Effector memory CD4-positive, alpha-beta T cell (primary cell): ENCODE measurements at places on chromosomes 7 and 10.

DNA sequence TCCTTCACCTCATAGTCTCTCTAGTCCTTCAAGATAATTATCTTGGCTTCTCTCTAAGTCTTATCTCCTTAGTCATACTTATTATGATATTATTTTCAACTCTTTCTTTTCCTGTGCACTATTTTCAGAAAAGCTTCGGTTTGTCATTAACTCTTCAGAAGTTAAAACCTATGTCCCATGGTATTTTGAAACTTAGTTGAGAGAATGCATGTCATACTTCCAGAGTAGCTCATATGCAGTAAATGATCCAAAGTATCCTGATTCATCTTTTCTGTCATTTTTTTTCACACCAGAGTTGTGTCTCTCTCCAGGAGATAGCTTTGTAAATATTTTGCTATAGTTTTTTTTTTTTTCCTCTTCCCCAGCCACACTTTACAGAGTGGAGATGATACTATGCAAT is 1008.6 kb downstream of the NRG3 start:
- no peak for DNase-seq

- DNase-seq = no peak
These were observed 46.4 kb downstream of the MYPN start for GRCh38 chr10:68155615-68156210.

DNA sequence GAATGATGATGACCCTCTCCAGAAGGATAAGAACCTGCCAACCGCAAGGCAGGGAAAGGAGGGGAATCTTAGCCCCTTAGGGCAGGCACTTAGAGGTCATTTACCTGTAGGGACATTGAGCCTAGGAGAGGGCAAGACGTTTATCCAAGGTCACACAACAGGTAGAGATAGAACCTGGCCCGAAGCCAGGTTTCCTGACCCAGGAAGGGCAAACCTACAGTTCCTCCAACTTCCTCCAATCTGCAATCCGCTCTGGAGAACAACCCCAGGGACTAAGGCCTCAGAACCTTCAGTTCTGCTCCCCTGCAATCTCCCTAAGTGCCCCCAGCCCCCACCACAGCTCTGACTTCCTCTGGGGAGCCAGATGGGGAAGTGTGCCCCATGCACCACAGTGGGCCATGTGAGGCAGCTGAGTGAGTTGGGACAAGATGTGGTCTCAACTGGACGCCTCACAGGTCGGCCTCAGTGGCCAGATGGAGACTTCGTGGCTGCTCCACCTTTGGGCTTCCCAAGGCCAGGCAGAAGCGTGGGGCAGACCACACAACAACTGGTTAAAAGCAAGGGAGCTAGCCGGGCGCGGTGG is 1.4 kb upstream of the PSAP start:
- DNase-seq = no peak

GRCh38 chr10:4514445-4515108 is 311.4 kb upstream of the AKR1E2 start:
- no peak for DNase-seq

- no peak for DNase-seq
These were observed 8.3 kb upstream of the PIP4K2A start for GRCh38 chr10:22722626-22723169.

DNA sequence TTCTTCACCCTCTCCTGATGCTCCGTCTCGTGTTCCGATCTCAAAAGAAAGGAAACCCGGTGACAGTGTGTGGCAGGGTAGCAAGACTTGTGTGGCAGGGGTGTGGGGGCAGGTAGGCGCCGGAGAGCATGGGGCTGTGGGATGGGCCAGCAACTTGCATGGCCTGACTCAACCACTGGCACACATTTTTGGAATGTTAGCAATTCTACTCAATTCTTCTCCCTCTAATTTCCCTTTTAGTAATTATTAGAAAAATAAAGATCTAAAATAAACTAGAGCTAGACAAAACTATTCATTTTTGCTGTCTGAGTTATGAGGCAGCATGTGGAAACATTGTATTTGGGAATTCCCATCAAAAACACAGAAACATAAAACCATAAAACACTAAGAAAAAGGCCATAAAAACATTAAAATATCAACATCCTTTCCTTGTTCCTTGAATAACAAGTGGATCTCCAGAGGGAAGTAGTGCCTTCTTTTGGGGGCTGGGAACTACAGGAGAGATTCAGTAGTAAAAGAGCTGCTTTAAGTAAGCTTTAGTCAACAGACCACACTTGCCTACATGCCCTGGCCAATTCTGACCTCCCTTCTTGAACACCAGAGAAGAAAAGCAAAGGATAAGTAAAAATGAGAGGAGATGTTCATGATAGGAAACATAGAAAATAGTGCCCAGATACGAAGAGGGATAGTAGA is 21.8 kb downstream of the SEMA3C start:
- DNase-seq = no peak

DNA sequence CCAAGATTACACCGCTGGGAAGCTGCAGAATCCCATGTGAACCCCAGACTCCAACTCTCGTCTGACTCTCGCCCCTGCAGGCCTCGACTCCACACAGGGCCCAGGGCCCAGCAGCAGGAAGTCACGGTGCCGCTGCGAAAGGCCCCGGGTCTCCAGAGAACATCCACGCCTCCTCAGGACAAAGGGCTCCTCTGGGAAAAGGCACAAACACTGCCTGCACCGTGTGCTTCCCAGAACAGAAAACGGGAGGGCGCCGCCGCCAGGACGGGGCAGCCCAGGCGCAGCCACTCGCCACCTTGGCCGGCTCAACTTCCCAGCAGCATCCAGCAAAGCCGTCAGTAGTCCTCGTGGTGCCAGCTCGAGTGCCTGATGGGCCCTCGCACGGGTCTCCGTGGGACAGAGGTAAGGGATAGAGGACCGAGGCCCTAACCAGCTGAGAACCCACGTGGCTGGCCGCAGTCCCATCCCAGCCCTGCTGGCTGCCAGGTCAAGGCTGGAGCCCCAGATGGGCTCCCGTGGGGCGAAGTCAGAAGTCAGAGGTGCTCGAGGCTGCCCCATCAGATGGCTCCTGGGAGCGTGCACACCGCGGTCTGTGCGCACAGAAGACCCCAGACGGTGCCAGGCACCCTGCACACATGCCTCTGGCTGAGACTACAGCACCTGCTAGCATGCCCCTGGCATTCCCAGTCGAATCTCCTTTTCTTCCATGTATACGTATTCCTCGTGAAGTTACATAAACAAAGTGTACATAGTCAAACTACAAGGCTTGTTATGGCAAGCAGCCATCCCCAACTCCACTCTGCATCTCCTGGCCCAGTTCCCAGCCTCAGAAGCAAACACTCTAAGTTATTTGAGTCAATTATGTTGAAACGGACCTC is 60.2 kb downstream of the MAD1L1 start:
- DNase-seq = no peak

- DNase-seq = no peak
These were observed 41.9 kb downstream of the RNLS start for GRCh38 chr10:88541116-88541626.

DNA sequence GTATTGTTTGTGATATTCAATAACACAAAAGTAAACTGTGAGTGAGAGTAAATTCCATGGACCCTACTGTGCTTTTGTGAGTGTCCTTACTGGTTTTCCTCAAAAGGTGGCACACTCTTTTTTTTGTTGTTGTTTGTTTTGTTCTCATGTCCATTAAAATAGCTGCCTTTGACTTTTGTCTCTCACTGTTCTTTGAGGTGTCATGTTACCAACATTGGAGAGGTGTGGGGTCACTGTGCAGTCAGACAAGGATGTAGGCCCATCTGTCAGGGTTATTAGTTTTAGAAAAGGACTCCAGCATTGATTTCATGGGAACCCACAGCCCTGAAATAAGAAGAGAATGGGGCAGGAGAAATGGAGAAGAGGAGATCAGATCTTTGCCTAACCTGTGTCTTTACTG is 383.1 kb downstream of the SORCS3 start:
- no peak for DNase-seq

- no peak for DNase-seq
These were observed 261.7 kb upstream of the PRKCQ start for GRCh38 chr10:6841761-6842160.

GRCh38 chr10:47283101-47283630 is 16.8 kb upstream of the GDF10 start:
- DNase-seq = no peak

DNA sequence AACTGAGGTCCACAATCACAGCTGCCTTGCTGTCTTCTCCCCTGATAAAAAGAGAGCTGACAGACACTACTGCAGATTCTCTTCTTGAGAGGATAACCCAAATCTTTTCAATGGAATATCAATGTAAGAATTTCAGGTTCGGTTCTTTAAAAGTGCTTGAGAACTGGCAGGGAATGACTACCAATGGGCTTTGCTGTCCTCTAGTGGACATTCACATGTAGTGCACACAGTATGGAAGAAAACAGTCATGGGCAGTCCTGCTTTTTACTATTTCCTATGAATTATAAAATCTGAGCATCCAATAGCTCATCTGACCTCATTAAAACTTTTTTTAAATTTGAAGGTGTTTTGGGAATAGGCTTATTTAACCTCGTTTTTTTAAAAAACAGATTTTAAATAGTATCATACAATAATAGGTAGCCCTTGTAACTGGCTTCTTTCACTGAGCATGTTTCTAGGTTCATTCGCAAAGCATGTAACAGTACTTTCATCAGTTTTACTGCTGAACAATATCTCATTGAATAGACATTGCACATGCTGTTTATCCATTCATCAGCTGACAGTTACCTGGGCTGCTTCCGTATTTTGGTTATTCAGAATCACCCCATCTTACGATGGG is 18.3 kb downstream of the FZD9 start:
- no peak for DNase-seq

DNA sequence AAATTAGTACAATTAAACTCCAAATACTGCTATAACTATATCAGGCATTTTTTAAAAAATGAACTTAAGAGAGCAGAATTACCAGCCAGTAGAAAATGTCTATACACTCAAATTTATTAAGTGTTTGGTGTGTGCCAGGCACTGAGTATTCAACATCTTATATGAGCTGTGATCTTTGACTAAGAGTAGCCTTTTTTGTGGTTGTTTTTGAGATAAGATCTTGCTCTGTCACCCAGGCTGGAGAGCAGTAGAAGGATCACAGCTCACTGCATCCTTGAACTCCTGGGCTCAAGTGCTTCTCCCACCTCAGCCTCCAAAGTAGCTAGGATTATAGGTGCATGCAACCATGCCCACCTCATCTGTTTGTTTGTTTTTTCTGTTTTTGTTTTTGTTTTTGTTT is 102.5 kb upstream of the CELF2 start:
- DNase-seq = no peak

DNA sequence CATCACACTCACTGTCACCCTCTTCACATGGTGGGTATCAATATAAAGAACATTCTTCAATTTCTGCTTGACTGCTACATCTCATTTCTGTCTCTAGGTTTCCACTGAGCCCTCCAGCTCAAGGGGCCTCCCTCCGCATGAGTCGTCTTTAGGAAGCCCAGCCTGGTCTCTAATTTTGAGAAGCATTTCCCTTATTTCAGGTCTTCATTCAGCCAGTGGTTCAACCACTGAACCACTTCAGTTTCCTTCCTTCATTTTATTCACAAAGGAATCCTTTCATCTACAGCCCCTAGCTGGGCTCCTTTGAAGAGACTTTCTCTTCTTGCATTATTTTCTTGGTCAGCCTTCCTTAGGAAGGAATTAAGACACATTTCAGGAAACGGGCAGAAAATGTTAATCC is 257.4 kb downstream of the KCNMA1 start:
- DNase-seq = no peak

GRCh38 chr7:106031300-106032035 is 68.4 kb downstream of the CDHR3 start:
- DNase-seq = no peak

GRCh38 chr10:17504547-17505245 is 50.3 kb upstream of the ST8SIA6 start:
- DNase-seq = no peak

DNA sequence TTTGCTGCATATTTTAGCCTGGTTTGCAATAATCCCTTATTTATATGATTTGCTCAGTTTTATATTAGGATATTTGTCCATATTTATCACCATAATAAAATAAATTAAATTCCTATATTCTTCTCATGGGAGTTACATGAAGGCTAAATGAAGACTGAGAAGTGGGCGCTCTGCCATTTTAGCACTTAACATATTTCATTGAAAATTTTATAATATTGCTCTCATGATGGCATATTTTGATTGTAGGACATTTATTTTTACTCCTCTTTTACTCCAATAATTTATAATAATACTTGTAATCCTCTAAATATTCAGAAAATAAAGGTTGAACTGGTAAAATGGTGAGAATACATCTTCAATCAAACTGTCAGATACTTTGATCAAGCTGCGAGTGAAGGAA is 99.8 kb upstream of the SEMA3A start:
- no peak for DNase-seq

DNA sequence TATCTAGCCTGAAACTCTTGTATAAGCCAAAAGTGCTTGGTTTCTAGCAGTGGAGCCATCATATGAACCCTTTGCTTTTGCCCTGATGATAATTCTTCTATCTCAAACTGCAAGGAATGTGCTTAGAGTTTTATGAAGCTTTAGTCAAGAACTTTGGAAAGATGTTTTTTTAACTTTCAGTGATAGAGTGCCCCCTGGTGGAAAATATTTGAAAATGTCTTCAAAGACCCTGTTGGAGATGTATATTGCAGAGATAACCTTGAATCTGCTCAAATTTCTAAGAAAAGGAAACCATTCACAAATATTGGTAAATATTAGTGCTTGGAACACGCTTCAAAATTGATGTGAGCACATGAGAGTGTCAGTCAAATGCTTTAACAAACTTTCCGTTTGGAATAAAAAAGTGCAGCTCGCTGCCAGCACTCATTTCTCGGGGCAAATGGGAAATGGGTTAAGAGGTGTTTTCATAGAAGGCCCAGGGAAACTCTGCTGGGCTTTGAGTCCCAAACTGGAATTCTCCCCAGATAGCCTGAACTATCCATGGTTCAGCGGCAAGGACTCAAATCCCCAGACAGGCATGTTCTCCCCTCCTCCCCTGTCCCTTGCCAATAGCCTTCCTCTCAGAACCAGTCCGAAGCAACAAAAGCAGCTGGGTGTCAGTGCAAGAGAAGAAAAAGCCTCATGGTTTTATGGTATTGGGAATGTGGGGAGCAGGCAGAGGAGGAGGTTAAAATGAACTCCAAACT is 129.3 kb downstream of the MYOF start:
- DNase-seq = no peak

GRCh38 chr10:130740915-130741750 is 570.4 kb downstream of the TCERG1L start:
- DNase-seq = no peak

DNA sequence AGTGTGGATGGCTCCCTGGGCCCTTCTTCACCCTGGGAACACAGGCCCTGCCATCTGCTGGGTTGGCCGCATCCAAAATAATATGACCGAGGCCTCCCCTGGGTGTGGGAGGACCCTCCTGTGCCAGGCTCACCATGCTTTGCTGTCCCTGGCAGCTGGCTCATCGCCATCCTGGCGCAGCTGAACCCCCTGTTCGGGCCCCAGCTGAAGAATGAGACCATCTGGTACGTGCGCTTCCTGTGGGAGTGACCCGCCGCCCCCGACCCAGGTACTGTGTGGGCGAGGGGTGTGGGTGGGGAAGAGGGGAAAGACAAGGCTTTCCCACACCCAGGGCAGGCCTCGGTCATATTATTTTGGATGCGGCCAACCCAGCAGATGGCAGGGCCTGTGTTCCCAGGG is 4.8 kb downstream of the ATP6V0E2 start:
- DNase-seq = no peak

- DNase-seq = no peak
These were observed 107.1 kb upstream of the HABP2 start for GRCh38 chr10:113445736-113446135.

GRCh38 chr7:123944395-123944794 is 19.4 kb downstream of the SPAM1 start:
- DNase-seq = no peak
